ENCODE measurements at places on chromosomes 2 and 18. TPM values are rescaled to one million over a fixed set of nuclear protein-coding genes. Genes with fewer than 3 reads are reported as not detected.

GRCh38 chr2:96089356-96090195, 26.8 kb downstream of the ADRA2B start:
- DNase-seq, result no peak

- peak; percentile 58 for DNase-seq
Observed at GRCh38 chr2:69741575-69742321, at the start of gene ANXA4. TSS of gene ANXA4 (plus strand) at chr2:69742134. CDS start at chr2:69781566, 39,432 bp downstream.

Gene SYT4
- total RNA-seq, result not detected

DNA sequence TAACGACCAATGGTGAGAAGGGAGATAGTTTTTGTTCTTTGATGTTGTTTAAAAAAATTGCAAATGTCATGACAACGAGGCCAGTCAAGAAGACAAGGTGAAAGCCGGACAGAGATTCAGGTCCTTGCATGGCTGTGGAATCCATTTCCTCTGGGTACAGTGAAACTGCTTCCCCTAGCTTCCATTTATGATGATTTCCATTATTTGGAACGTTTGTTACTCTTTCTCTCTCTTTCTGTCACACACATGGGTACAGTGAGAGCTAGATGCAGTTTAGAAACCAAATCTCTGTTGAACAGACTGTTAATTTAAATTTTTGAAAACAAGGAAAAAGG, 57.4 kb upstream of the MSH2 start:
- DNase-seq, result no peak

- DNase-seq, result no peak
Observed at GRCh38 chr2:54429054-54429453, 27.1 kb upstream of the SPTBN1 start.

- no peak for DNase-seq
Observed at GRCh38 chr2:28487258-28487657, 8.6 kb upstream of the PLB1 start.

Gene RAX
- total RNA-seq, result not detected

- DNase-seq, result no peak
Observed at GRCh38 chr2:52395912-52396311, 1364.0 kb upstream of the NRXN1 start.

Measured in NCI-H460 (cell line).